ENCODE measurements at places on chromosomes 7 and 10.

DNA sequence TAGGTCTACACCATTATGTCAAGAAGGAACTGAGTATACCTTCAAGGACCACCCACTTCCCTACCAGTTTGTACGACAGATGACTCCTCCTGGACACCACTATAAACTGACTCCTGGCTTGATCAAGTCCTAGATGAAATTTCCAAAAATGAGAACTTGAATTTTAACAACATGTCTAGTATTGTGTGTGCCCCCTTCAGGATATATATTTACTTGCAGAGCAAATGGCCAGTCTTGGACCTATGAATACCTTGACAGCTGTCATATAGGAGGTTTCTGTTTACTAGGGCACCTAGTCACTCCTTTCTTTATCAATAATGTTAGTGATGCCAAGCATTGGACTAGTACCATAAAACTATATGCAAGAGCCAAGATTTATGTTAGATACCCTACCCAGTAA lies 94.1 kb upstream of the TMEM26 start:
- DNase-seq: no peak

DNA sequence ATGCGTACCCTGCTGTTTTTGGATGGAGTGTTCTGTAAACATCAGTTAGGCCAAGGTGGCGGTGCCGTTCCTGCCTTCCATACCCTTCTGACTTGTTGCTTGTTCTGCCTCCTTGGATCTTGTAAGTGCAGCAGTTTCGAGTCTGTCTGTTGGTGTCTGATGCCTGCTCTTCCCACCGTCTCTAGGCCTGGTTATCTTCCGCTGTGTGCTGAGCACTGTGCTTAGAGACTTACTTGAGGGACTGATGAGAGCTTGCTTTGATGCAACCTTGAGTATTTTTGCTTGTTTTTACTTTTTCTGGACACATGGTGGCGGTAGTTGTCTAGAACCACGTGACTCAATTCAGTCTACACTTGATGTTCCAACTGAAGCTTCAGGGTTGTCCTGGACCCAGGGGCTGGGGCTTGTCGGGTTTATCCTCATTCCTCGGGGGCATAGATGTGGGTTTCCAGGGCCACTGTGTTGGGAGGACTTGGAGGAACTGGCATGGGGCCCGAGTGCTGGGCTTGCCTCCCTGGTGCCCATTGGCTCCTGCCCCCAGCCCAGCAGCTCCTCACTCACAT lies 14.4 kb upstream of the SPRN start:
- no peak for DNase-seq

GRCh38 chr10:79401015-79401921 lies 44.2 kb downstream of the ZCCHC24 start:
- DNase-seq: no peak

DNA sequence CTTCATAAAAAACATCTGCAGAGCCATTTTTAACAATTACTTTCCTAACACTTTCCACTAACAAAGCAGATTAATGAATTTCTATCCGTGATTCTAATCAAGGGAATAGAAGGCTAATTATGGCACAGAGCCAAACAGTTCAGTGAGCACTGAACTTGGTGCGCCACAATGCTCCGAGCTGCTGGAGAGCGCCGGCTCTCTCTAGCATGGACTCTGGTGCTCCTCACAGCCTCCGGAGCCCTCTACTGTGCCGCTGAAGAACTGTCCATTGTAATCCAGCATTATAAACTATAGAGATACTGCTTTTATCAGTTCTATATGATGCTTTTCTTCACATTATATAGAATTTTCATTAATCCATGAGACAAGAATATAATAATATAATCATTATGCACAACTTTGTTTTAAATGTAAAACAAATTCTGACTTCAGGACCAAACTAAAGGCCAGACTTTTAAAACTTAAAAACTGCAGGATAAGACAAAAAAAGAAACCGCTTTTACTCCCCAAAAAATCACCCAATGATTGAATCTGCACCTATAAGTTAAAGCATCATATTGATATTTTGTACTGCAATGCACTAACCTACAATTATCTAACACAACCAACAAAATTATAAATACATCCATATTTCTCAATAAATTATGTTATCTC lies 123.6 kb downstream of the RNF32 start:
- no peak for DNase-seq

GRCh38 chr10:111646021-111646420 lies 537.5 kb downstream of the GPAM start:
- no peak for DNase-seq

GRCh38 chr7:109955986-109956385 lies 1134.9 kb upstream of the LRRN3 start:
- DNase-seq: no peak

- DNase-seq: no peak
Measured at GRCh38 chr7:39621784-39622411, 1.5 kb upstream of the RALA start.

GRCh38 chr10:86290933-86291615 lies 75.5 kb downstream of the GRID1 start:
- no peak for DNase-seq

DNA sequence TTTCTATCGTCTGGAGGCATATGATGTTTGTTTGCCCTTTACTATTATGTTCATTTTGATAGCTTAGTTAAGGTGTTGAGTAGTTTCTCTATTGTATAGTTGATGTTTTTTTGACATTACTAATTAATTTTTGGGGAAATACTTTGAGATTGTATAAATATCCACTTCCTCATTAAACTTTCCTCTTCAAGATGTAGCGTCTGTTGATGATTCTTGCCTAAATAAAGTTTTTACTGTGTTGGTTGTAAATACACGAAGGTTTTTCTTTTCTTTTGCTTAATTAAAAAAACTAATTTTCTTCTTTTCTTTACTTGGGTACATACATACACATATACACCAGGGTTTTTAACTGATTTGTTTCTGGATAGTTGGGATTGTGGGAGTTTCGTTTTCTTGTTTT lies 8.5 kb downstream of the KMT2E start:
- DNase-seq: no peak

DNA sequence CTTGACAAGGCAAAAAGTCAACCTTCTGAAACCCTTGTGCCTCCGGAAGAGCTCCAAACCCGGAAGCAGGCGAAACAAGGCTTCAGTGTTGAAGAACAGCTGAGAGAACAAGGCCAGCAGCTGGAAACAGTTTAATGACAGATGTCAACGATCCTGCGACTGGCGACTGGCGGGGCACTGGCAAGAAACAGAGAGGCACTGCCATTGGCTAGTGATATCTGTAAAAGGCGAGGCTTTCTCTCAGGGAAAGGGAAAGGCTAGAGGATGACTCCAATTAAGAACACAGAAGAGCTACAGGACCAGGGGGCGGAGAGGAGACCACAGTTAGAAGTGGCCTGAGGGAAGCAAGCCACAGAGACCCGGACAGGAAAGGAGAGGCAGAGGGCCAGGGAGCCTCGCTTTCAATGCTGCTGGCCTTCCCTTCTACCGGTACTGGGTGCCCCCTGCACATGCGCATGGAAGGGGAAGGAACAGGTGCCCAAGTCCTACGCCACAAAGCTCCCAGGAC lies 19.4 kb downstream of the ITGB1 start:
- no peak for DNase-seq

GRCh38 chr10:1473874-1474273 lies 263.5 kb downstream of the ADARB2 start:
- DNase-seq: no peak

DNA sequence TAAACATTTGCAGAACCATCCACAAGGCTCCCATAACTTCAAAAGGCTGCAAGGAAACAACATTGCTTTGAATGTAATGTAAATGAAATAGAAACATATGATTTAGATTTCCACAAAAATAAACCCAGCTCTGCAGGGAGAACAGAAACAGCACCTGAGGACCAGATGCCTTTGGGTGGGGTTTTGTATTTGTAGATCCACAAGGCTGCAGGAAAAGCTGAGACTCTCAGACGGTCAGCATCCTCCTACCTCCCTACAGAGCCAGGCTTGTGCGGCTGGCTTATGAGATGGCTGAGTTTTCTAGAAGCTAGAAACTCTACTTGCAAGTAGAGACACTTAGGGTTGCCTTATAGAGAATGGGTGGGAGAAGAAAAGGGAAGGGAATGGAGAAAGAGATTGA lies 49.8 kb downstream of the FAM107B start:
- DNase-seq: no peak

- DNase-seq: no peak
Measured at GRCh38 chr7:14759785-14760184, 142.8 kb downstream of the DGKB start.
